ENCODE measurements at places on chromosomes 4 and X.

DNA sequence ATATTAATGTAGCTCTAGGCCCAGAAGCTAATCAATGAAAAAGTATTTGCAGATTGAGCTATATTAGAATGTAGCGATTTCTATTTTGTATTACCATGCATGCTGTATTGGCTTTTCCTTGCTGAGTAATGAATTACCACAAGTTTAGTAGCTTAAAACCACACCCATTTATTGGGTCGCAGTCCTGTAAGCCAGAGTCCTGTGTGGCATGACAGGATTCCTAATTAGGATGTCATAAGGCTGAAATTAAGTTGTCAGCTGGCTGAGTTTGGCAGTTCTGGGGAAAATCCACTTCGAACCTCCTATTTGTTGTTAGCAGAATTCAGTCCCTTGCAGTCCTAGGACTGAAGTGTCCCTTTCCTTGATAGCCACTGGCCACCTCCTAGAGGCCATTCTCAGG is 50.3 kb upstream of the HHIP start:
- no peak for DNase-seq

DNA sequence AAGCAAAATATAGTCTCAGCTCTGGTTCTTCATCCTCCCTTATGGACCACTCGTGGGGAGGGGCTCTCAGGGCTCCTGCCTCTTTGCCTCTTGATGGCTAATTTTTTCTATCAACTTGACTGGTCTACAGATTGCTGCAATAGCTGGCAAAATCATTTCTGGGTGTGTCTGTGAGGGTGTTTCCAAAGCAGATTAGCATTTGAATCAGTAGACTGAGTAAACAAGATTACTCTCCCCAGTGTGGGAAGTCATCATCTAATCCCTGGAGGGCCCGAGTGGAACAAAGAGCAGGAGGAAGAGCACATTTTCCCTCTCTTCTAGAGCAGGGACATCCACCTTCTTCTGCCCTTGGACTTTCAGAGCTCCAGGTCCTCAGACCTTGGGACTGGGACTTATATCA is 153.5 kb downstream of the STK32B start:
- DNase-seq, result peak; percentile 24

- DNase-seq, result no peak
Observed at GRCh38 chr4:10758906-10759305, 74.3 kb upstream of the CLNK start.

DNA sequence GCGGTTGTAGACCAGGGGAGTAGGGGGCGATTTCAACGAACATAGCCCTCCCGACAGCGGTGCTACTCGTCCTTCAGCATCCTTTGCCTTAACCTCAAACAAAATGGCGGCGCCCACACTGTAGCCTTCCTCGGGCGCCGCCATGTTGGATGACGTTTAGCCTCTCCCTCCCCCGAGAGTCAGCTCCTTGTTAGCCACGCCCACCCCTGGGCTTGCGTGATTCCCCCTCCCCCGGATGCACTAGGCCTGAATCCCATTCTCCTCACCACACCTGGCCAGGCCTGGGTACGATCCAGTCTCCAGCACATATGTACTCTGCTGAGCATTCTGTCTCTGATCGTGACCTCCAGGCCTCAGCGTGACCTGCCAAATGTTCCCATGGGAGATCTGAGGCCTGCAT is 49.0 kb upstream of the ZNF157 start:
- no peak for DNase-seq

GRCh38 chr4:33751050-33751449 is 2493.3 kb downstream of the ARAP2 start:
- DNase-seq, result no peak

Measured in colonic mucosa (tissue), 4 donors.